H1 (cell line): ENCODE measurements at places on chromosomes 7 and 10. TPM values are rescaled to one million over a fixed set of nuclear protein-coding genes. Genes with fewer than 3 reads are reported as not detected.

Gene ACSM6
- 0.27 TPM in 1 of 2 replicates, not detected in the other for total RNA-seq

Gene ASL
- total RNA-seq: 23.3 and 23.4 TPM in 2 replicates

DNA sequence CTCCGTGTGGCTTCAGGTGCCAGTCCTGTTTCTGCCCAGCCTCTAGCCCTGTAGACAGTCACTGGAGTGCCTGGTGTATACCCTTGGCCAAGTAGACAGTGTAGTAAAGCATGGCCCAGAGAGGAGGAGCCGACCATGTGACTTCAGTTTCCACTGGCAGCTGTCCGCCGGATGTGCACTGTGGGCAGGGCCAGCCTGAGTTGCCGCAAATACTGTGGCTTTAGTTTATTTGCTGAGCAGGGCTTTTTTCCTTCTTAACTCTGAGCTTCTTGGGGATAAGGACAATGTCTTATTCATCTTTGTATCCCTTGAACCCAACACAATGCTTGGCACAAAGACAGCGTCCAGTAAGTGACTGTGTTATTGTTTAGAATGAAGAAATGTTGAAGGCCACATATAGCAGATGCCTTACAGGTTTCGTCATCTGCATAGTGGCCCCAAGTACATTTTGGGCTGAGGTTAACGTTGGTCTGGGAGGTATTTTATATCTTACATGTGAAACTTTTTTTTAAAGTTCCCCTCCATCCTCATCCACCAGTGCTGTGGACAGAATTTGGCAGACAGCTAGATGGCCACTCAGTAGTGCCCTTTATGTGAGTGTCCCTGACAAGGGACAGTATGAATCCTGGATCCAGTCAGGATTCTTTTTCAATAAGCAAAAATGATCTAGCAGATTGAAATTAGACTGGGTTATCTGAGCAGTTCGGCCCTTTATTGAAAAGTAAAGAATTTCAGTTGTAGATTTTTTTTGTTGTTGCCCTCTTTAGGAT, 40.6 kb downstream of the CYP17A1 start:
- H3K4me3 ChIP-seq: no peak overlapping the region
- H3K27ac ChIP-seq: no peak overlapping the region
- DNase-seq: no peak
- H3K36me3 ChIP-seq: no peaks in the 10 kb centered on the region
- no peaks in the 10 kb centered on the region for H3K27me3 ChIP-seq

- peaks cover 9% of the 10 kb centered on the region for H3K4me1 ChIP-seq
- H3K27ac ChIP-seq: no peak overlapping the region
- no peak for DNase-seq
- no peaks in the 10 kb centered on the region for H3K27me3 ChIP-seq
These were observed 60.2 kb upstream of the MKRN1 start for GRCh38 chr7:140539461-140539860.

- DNase-seq: no peak
- no peak overlapping the region for H3K27ac ChIP-seq
- H3K36me3 ChIP-seq: no peaks in the 10 kb centered on the region
- H3K4me3 ChIP-seq: no peak overlapping the region
- no peaks in the 10 kb centered on the region for H3K27me3 ChIP-seq
These were observed 53.8 kb downstream of the TCAF1 start for GRCh38 chr7:143848192-143848591.

DNA sequence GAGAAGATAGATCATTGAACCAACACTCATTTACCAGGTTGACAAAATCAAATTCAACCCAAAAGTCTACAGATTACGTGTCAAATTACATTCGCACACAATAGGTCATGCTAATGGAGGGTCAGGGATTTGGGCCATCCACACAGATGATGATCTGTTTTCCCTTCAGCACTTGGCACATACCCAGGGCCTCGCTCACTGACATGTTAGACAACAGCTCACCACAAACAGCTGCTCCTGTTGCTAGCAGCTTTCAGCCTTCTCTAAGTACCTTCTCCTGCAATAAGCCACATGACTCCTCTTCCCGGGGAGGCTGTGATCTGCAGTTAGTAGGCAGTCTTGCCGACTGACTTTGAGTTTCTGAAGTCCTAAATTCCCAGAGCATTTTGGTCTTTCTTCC, 18.4 kb downstream of the NKX2-3 start:
- no peak overlapping the region for H3K27ac ChIP-seq
- DNase-seq: no peak
- no peak overlapping the region for H3K4me3 ChIP-seq

DNA sequence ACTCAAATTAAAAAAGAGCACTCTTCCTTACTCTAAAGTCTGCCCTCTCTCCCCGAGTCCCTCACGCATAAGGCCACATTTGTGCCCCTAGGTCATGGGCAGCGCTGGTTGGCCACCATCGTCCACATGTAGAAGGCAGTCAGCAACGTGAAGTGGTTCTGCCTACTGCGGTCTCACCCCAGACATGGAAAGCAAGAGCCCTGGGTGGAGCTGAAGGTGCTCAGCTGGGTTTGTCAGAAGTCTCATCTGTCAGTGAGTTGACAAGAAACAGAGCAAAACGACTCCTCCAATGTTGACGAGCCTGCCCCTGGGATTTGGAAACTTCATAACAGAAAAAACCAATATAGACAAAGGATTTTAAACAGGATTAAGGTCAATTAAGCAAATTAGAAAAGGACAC, 192.3 kb upstream of the PRSS58 start:
- H3K4me3 ChIP-seq: no peak overlapping the region
- no peak for DNase-seq
- no peaks in the 10 kb centered on the region for H3K27me3 ChIP-seq
- H3K36me3 ChIP-seq: no peaks in the 10 kb centered on the region

DNA sequence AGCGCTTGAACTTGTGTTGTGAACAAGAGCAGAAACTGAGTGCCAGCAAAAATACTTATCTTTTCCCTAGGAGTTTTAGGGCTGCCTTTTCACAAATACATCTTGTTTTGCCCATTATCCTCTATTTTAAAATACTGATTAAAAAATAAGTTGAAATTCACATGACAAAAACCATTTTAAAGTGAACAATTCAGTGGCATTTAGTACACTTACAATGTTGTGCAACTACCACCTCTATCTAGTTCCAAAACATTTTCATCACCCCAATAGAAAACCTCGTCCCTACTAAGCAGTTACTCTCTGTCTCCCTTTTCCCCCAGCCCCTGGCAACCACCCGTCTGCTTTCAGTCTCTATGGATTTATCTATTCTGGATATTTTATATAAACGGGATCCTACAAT, 1.4 kb downstream of the WBP1L start:
- H3K27me3 ChIP-seq: no peaks in the 10 kb centered on the region; the same call in 1 of the 2 replicates
- peaks cover 3% of the 10 kb centered on the region for H3K4me1 ChIP-seq

GRCh38 chr10:15796762-15797161, 63.5 kb downstream of the MINDY3 start:
- no peak for DNase-seq
- no peaks in the 10 kb centered on the region for H3K36me3 ChIP-seq
- H3K27me3 ChIP-seq: no peaks in the 10 kb centered on the region
- no peak overlapping the region for H3K27ac ChIP-seq
- H3K4me1 ChIP-seq: no peaks in the 10 kb centered on the region
- no peak overlapping the region for H3K4me3 ChIP-seq

Gene GPR158
- total RNA-seq: 0.78 and 0.86 TPM in 2 replicates

Gene SLIT1
- 0.88 and 1.2 TPM in 2 replicates for total RNA-seq

GRCh38 chr7:156661637-156662036, 21.1 kb downstream of the RNF32 start:
- no peaks in the 10 kb centered on the region for H3K36me3 ChIP-seq
- no peak overlapping the region for H3K4me3 ChIP-seq
- H3K27me3 ChIP-seq: no peaks in the 10 kb centered on the region
- H3K4me1 ChIP-seq: peaks cover 6% of the 10 kb centered on the region
- no peak overlapping the region for H3K27ac ChIP-seq

- no peaks in the 10 kb centered on the region for H3K36me3 ChIP-seq
- DNase-seq: no peak
- H3K4me3 ChIP-seq: peak overlapping the region; percentile 97
- peaks cover 8% of the 10 kb centered on the region for H3K4me1 ChIP-seq
These were observed 1.6 kb upstream of the GTF2I start for GRCh38 chr7:74655768-74656440.

DNA sequence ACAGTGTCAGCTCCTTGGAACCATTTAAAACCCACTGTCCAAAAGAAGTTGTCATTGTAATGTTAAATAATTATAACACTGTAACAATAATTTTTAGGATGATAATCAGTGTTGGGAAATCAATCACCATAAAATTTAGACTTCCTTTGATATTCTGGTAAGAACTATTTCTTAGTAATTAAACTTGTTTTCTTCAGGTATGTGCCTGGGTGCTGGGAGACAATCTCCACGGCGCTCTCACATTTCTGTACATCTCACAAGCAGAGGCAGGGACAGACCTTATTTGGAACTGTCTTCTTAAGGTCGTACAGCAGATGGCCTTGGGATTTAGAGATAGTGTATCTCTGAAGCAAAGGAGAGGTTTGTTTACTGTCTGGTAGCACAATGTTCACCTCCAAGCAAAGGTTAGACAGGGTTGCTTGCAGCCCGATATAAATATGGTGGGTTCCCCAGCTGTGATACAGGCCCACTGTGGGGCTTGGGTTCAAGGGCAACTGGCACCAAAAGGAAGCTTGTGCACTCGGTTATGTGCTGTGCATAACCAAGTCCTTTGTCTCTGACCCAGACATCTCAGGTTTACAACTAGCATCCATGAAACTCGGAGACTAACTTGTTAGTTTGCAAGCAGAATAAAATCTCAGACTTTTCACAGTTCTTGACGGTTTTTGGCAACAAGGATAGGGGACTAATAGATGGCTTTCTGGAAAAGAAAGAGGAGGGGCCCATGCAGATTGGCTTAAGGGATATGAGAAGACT, 125.5 kb downstream of the RNF32 start:
- no peaks in the 10 kb centered on the region for H3K4me1 ChIP-seq
- DNase-seq: no peak
- H3K27ac ChIP-seq: no peak overlapping the region
- H3K4me3 ChIP-seq: no peak overlapping the region
- H3K27me3 ChIP-seq: no peaks in the 10 kb centered on the region

DNA sequence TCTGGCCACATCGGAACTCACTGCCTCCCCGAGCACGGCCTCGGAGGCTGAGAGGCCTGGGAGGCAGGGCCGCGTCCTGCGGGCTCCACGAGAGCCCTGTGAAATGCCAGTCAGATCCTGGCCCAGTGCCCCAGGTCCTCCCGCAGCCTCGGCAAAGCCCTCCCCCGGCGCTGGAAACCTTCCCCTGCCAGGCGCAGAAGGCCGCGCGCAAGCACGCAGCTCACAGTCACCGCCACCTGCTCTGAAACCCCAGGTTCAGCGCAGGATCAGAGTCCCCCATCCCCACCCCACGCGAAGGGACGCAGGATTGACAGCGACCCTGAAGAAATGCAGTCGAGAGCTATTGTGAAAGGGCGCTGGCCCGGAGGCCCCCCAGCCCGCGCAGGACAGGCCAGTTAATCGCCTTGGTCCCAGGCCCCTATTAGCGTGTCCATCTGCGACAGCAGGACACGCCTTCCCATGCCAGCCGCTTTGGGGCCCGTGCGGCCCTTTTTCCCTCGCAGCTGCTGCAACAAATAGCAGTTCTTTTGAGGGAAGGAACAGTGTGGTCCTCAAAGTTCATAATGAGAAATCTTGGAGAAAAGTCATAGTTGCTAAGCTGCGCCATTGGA, 13.5 kb upstream of the EGFR start:
- H3K27me3 ChIP-seq: no peaks in the 10 kb centered on the region
- no peaks in the 10 kb centered on the region for H3K36me3 ChIP-seq
- H3K27ac ChIP-seq: no peak overlapping the region
- no peak for DNase-seq
- H3K4me1 ChIP-seq: no peaks in the 10 kb centered on the region

Gene ANKRD7
- not detected in 2 replicates for total RNA-seq

GRCh38 chr7:128931190-128931798, 6.4 kb upstream of the IRF5 start:
- H3K4me1 ChIP-seq: no peaks in the 10 kb centered on the region
- no peak overlapping the region for H3K27ac ChIP-seq
- H3K4me3 ChIP-seq: no peak overlapping the region
- no peak for DNase-seq
- no peaks in the 10 kb centered on the region for H3K36me3 ChIP-seq

GRCh38 chr10:84695902-84696301, 367.5 kb downstream of the CCSER2 start:
- no peaks in the 10 kb centered on the region for H3K27me3 ChIP-seq
- no peak overlapping the region for H3K27ac ChIP-seq
- no peak overlapping the region for H3K4me3 ChIP-seq
- H3K4me1 ChIP-seq: no peaks in the 10 kb centered on the region
- no peaks in the 10 kb centered on the region for H3K36me3 ChIP-seq

DNA sequence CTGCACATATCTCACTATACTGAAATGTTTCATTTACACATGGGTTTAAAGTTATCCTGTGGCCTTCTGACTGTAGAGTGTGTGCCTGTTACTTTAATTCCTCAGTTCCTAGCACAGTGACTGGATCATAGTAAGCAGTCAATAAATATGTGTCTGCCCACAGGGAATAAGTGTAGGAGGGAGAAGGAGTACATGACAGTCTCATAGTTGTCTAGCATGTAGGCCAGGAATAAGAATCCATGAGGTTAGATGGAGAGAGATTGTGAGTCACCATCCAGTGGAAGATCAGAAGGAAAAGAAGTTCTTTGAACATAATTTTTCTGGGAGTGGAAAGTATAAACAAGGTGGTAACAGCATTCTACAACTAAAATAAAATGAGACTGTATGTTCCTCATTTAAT, 36.6 kb upstream of the SEMA3A start:
- H3K36me3 ChIP-seq: no peaks in the 10 kb centered on the region
- peaks cover 2% of the 10 kb centered on the region; the same call in 1 of the 2 replicates for H3K4me1 ChIP-seq
- DNase-seq: no peak

DNA sequence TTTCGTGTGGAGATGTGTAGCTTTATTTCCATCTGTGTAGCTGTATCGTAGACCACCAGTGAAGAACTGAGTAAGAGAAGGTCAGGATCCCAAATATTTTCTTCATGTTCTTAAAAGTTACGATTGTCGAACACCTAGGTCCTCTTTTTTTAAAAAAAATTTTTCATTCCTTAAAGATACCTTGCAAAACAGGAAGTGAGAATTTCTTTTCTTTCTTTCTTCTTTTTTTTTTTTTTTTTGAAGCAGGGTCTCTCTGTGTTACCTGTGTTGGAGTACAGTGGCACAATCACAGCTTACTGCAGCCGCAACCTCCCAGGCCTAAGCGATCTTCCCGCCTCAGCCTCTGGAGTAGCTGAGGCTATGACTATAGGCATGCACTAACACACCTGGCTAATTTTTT, 60.8 kb downstream of the PHTF2 start:
- H3K4me1 ChIP-seq: no peaks in the 10 kb centered on the region
- H3K36me3 ChIP-seq: no peaks in the 10 kb centered on the region
- H3K27me3 ChIP-seq: no peaks in the 10 kb centered on the region

Gene CAV1
- total RNA-seq: 21.8 and 22.8 TPM in 2 replicates

DNA sequence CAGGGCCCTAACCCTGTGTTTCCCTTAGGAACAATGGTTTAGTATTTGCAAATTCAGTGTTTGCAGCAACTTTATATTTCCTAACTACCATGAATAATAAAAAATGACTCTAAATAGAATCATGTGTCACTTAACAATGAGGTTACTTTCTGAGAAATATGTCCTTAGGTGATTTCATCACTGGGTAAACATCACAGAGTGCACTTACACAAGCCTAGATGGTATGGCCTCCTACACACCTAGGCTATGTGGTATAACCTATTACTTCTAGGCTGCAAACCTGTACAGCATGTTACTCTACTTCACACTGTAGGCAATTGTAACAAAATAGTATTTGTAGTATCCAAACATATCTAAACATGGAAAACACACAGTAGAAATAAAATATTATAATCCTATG, 1174.6 kb upstream of the LRRTM3 start:
- no peak for DNase-seq
- H3K4me1 ChIP-seq: no peaks in the 10 kb centered on the region
- no peak overlapping the region for H3K4me3 ChIP-seq
- H3K36me3 ChIP-seq: no peaks in the 10 kb centered on the region
- no peak overlapping the region for H3K27ac ChIP-seq
- no peaks in the 10 kb centered on the region for H3K27me3 ChIP-seq

Gene CCDC172
- total RNA-seq: 1.7 and 3.6 TPM in 2 replicates

Gene GRID1
- total RNA-seq: 0.15 and 0.22 TPM in 2 replicates
